HFFc6 (cell line): ENCODE measurements at places on chromosomes 1 and 21.
A peak's percentile ranks its signal among the peaks of the same experiment; 100 is the strongest.

DNA sequence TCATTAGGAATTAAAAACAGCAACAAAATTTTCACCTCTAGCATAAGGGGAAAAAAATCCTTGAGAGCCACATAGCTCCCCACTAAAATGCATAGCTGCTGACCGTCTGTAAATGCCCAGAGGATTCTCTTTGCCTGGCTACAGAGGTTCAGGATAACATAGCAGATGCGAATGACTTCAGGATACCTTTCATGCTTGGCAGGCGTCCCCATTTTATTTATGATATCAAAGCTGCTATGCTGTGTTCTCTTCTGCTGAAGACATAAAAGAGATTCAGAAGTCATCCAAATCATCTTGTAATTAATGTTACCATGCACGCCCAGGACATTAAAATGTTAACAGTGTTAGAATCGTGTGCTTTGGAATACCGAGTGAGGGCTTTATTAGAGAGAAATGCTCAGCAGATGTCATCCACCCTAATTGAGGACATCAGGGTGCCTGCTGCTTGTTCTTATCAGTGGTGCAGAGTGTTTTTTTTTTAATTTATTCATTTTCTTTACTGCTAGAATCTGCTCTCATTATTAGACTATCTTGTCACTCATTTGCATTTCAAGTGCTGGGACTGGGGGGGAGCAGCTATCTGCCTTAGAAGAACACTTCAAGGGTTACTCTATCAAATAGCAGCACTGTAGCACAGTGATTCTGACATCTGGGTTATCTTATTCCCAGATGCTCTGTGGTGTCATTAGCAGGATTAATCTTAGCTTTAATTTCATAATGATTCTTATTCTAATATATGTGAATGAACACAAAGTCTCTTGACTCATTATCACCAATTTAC is 139.5 kb downstream of the ZNF326 start:
- no peak for DNase-seq

GRCh38 chr1:35202048-35202719 is 9.2 kb upstream of the SFPQ start:
- DNase-seq, result peak; percentile 80

- no peak for DNase-seq
These were observed 2.2 kb upstream of the UBE2J2 start for GRCh38 chr1:1275836-1276235.

DNA sequence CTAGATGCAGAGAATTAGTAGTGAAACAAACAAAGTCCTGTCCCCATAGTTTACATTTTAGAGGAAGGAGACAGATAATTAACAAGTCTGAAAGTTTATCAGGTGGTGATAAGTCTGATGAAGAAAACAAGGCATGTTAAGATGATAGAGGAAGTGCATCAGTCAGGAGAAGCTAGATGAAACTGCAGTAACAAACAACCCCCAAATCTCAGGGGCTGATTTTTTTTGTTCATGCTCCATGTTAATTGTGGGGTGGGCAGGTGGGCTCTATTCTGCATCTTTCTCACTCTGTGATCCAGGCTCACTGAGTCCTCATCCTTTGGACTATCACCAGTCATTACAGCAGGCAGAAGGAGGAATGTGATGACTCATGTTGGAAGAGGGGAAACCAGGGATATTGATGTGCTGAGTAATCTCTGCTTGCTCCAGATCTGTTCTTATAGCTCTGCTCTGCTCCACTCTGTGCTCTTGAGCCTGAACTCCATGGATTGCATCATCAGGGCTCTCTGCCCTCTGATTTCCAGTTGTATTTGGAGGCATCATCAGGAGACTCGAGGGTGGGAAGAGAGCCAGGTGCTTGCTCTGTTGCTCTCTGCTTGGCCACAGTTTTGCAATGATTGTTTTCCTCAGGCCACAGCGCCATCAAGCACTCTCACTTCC is 166.9 kb downstream of the IER5 start:
- DNase-seq, result peak; percentile 96

GRCh38 chr1:36400825-36401601 is 3.3 kb upstream of the LSM10 start:
- no peak for DNase-seq

DNA sequence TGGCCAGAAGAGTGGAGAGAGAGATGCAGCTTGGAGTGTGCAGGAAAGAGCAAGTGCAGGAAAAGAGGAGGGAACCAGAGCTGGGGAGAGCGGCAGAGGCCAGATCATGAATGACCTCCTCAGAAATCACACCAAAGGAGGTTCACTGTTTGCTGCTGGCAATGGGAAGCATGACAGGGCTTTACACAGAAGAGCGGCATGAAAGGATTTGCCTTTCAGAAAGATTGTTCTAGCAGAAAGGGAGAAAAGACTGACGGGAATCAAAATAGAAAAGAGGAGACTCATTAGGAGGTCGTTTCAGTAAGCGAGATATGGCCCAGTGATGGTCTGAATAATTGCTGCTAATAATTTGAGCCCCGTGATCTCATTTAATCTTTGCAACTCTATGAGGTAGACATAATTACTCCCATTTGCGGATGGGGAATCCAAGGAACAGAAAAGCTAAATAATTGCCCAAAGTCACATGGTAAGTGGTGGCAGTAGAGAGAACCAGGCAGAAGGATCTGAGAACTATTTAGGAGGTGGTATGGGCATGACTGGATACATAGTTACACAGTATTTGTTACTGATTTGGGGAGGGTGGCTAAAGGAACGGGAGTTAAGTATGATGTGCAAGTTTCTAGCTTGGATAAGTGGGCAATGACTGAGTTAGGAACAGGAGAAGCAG is 12.5 kb upstream of the HNRNPR start:
- DNase-seq, result no peak

- DNase-seq, result no peak
These were observed 275.8 kb downstream of the VAV3 start for GRCh38 chr1:107689159-107689558.

- no peak for DNase-seq
These were observed 6.0 kb upstream of the ARHGEF2 start for GRCh38 chr1:155984341-155984740.

DNA sequence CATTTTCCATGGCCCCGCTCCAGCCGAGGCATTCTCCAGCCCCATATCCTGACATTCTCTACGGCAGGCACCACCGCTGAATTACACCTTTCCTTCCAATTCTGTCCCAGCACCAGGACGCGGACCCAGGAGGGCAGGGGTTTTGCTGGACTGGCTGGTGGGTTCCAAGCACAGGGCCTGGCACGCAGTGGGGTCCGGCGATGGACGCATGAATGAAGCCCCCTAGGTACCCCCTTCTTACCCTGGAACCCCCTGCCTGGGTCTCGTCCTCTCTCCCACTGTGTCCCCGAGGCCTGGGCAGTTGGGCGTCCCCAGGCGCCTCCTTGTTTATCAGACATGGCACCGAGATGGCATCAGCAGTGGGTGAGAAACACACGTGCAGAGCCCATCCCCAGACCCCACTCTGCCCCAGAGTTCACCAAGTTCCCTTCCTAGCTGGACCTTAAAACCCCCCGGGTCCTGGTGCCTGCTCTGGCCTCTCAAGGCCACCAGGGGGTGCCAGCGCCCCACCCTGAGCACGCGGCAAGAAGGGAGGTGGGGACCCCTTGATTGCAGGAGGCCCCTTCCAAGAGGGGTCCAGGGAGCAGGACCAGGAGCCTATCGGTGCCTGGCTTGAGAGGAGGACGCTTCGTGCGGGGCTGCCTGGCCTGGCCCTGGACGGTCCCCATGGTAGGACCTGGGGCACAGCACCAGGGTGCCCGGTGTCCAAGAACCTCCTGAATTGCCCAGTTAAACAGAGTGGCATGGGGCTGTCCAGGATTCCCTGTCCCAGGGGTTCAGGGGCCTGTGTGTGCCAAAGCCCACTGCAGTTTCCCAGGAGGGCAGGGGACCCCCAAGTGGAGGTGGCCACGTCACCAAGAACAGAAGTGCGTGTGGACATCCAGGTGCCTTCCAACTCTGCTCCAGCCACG is 46.1 kb downstream of the MEGF6 start:
- DNase-seq, result no peak

GRCh38 chr1:54608566-54609230 is 14.6 kb downstream of the FAM151A start:
- no peak for DNase-seq
